Stimulated activated CD4-positive, alpha-beta T cell treated with anti-CD3 and anti-CD28 coated beads, Interleukin-1b, Interleukin-23, amount 100 ng/mL, for 48 hours (primary cell): ENCODE measurements at places on chromosomes 2 and 18.

GRCh38 chr2:224401641-224402342, at the start of gene FAM124B:
FAM124B (minus strand) TSS chr2:224402107; CDS start chr2:224401768, 339 bp downstream.
- peak; percentile 33 for DNase-seq

- DNase-seq: no peak
Measured at GRCh38 chr2:10397878-10398277, 50.2 kb downstream of the ODC1 start.

DNA sequence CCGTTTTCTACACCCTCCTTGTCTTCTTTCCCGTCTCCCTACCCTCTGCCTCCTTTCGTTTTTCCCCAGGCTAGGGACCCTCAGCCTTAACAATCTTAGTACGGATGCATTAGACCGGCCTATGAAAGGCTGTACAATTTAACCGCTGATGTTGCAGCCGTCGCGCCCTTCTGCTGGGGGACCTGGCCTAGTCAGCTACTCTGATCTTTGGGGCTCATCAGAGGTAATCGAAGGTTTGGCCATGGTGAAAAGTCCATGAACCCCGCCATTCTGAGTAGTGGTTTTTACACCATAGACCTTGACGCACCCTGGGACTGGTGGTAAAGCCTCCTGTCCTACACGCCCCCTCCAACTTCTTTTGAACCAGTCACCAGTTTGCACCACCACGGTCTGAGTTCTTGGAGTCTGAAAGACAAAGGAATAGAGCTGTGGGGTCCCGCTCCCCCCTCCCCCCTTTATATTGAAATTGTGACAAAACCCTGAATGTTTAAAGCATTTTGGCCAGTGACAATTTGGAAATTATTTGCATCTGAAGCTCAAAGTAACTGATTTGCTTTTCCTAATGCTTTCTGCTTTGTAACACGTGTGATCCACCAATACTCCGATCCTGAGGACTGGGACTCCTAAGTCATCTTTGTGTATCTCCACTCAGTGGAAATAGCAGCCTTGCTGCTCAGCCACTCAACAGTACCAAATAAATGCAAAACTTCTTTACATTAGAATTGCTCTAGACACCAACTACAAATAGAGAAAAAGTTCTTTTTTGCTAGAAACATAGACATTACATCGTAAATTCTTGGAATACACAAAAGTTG, 642 bp upstream of the SRSF7 start:
- DNase-seq: peak; percentile 39

GRCh38 chr2:238739668-238740067, 108.2 kb upstream of the TWIST2 start:
- no peak for DNase-seq

- no peak for DNase-seq
Measured at GRCh38 chr2:226164512-226164911, 635.1 kb downstream of the IRS1 start.

DNA sequence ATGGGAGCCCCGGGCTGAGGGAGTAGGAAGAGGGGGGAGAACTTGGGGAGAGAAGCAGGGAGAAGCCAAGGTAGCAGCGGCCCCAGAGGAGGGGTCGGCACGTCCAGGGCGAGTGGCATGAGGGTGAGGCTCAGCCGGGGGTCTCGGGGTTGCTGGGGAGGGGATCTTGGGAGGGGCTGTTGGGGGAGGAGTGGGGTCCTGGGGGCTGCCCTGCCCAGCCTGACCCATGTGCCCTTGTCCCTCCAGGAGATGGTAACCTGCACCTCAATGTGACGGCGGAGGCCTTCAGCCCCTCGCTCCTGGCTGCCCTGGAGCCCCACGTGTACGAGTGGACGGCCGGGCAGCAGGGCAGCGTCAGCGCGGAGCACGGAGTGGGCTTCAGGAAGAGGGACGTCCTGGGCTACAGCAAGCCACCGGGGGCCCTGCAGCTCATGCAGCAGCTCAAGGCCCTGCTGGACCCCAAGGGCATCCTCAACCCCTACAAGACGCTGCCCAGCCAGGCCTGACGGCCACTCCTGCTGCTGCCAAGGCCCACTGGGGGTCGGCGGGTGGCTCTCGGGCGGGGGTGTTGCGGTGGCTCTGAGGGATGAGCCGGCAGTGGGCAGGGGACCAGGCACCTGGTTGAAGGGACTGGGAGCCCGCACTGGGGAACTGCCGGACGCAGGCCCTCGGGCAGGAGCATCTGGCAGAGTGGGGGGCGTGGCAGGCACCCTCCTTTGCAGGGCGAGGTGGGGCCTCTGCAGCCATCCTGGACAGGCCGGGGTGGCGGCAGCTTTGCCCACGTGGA, 9.0 kb upstream of the GAL3ST2 start:
- DNase-seq: no peak

DNA sequence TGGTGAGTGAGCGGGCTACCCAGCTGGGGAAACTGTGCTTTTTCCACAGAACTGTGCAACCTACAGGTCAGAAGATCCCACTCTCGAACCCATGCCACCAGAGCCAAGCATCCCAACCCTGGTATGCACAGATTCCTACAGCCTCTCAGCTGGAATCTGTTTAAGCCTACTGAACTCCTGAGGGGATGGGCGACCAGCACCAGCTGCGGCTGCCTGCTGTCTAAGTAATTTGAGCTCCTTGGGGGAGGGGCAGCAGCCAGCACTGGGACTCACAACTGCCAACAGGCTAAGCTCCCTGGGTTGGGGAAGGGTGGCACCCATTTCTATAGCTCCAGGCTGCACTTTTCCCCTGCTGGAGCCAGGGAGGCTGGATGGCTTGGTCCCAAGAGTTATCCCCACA, 11.8 kb downstream of the CYP27C1 start:
- no peak for DNase-seq

DNA sequence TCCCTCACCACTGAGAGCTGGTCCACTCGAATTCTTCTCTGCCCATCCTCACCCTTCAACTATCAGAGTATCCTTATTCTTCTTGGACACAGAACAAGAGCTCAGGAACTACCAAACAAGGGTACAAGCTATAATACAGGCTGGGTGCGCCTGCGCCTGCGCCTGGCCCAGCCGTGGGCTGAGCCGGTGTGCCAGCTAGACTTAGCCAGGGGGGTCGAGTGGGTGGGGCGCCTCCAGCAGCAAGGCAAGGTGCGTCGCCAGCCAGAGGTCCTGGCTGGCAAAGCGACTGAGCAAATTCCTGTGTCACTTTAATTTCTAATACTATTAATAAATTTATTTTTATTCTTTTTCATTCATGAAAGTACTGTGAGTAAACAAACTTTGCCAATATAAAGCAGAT, 1072.6 kb upstream of the PIK3C3 start:
- no peak for DNase-seq

- no peak for DNase-seq
Measured at GRCh38 chr2:85734942-85735608, 18.7 kb upstream of the ATOH8 start.

- DNase-seq: no peak
Measured at GRCh38 chr2:45394842-45395241, 216.2 kb downstream of the SRBD1 start.

DNA sequence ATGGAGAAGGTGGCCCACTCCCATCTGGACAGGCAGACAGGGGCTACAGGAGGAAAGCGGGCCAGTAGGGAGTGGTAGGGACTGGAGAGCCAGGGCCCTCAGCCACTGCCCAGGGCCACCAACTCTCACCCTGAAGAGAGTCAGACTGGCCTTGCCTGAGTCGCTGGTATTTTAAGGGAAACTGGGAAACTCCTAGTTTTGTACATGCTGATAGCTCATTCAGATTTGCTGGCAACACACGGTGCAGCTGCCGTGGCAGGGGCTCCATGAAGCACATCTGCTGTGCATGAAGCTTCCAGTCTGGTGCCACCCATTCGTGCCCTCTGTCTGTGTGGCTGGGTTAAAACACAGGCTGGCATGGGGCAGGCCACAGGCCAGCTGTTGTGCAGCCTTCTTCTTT, 137.3 kb upstream of the GLI2 start:
- DNase-seq: no peak

DNA sequence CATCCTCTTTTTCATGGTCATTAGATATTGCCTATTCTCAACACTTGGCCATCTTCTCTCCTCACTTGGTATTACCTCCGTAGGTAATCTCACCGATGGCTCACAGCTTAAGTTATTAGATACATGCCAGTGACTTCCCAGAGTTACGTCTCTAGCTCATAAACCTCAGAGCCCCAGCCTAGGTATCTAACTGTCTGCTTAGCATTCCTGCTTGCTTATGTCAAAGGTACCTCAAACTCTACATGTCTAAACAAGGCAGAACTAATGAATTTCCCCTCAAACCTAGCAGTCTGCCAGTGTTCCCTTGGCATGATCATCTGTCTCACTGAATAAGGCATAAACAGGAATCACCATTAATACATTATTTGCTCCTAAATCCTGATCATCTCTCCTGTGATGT, 27.7 kb upstream of the ZNF638 start:
- no peak for DNase-seq

- no peak for DNase-seq
Measured at GRCh38 chr2:51071191-51071590, 39.3 kb upstream of the NRXN1 start.
